Stimulated activated CD4-positive, alpha-beta T cell treated with anti-CD3 and anti-CD28 coated beads, Interleukin-1b, Interleukin-23, amount 100 ng/mL, for 1 hour (primary cell): ENCODE measurements at places on chromosomes 11 and 22.

DNA sequence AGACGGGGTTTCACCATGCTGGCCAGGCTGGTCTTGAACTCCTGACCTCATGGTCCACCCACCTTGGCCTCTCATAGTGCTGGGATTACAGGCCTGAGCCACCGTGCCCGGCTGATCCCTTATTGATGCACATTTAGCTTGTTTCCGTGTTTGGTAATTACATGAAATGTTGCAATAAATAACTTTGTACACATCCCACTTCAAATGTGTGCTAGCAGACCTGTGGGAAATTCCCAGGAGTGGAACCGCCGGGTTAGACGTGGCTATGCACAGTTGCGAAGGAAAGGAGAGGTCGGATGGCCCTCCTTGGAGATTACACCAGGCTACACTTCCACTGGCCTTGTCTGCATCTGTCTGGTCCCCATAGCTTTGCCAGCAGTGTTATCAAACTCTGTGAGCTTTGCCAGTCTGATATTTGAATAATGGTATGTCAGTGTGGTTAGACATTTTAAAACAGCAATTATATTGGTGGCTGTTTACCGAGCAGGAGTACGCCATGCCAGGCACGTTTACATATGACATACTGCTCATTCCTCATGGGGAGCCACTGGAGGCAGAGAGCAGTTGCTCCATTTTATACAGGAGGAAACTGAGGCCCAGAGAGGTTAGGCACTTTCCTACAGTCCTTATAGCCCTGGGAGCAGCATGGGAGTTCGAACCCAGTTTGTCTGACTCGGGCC lies 27.2 kb upstream of the SYT7 start:
- no peak for DNase-seq

DNA sequence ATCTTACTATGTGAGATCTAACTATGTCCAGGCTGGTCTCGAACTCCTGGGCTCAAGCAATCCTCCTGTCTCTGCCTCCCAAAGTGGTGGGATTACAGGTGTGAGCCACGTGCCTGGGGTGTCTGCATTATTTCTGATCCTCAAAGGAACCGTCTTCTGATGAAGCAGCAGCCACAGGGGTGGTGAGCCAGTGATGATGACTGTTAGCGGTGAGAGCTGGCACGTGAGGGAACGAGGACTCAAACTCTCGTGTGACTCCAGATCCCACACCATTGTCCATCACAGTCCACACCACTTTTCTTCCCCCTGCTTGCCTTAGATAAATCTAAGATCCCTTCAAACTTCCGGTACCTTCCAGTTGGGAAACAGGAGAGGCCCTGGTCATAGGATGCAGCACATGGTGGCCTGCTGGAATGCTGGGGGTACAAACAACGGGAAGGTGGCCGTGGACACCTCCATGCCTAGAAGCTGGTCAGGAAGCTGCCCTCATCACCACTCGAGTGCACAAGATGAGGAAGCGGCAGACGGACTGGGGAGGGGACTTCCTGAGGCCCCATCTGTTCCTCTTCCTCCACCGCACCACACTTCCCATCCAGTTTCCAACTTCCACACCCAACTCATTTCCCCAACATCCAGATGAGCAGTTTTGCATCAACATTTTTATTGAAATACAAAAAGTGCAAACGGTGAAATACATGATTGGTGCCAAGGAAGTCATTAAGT lies 23.8 kb downstream of the ARHGAP1 start:
- DNase-seq = no peak

- DNase-seq = no peak
Measured at GRCh38 chr11:88100151-88100550, 75.1 kb downstream of the RAB38 start.

DNA sequence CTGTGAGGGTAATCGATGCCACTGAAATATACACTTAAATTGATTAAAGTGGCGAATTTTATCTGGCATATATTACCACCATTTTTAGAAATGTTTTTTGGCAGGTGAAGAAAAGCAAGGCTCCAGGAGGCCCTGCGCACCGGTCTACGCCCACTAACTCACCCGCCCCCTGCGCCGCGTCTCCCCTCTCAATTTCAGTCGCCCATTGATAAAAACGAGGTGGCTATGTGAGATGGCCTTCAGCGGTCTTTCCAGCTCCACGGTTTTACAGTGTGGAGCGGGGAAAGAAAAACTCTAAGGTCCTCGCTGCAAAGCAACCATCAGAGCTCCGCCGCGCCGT lies 602 bp upstream of the AQP11 start:
- no peak for DNase-seq

DNA sequence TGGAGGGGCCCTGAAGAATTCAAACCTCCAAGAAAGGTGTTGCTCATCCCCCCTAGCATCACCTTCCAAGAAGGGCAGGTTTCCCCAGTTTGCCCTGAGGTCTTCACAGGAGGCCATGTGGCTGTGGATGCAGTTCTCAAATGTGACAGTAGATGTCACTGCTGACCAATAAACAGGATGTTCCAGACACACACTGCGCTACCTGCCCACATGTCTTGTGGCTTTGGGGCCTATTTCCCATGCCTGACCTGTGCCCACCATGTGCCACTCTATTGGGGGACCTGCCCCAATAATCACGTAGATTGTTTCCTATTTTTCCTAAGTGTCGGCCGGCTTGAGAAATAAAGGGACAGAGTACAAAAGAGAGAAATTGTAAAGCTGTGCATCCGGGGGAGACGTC lies 4.5 kb downstream of the GSTT2 start:
- DNase-seq = peak; percentile 37

DNA sequence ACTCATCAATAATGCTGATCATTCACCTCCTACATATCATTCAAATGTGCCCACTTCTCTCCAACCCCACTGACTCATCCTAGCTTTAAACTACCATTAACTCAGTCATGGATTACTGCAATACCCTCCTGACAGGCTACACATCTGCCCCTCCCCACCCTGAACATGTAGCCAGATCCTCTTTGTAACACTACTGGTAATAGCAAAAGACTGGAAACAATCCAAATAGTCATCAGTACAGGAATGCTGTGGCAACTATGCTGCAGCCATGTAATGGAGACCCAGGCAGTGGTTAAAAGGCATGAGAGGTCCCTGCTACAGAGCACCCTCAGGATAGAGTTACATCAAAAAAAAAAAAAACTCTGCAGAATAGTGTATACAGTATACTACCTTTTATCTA lies 16.6 kb downstream of the SLC43A3 start:
- DNase-seq = no peak

DNA sequence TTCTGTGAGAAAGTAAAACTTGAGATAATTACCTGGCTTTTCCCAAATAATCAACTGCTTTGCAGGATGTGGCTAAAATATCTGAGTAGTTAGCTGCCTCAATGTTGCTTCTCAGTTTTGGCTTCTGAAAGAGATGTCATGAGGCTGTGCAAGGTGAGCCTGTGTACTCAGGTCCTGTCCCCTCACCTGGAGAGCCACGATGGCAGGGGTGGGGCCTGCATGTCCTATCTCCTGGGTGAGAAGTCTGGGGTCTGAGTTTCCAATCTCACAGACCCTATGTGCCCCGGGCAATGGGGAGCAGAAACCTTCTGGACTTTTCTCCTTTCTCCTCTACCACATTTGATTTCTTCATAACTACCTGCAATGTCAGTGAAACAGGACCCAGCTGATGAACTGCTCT lies 338.6 kb upstream of the B3GAT1 start:
- DNase-seq = no peak

- DNase-seq = no peak
Measured at GRCh38 chr11:22006901-22007300, 186.0 kb upstream of the ANO5 start.

DNA sequence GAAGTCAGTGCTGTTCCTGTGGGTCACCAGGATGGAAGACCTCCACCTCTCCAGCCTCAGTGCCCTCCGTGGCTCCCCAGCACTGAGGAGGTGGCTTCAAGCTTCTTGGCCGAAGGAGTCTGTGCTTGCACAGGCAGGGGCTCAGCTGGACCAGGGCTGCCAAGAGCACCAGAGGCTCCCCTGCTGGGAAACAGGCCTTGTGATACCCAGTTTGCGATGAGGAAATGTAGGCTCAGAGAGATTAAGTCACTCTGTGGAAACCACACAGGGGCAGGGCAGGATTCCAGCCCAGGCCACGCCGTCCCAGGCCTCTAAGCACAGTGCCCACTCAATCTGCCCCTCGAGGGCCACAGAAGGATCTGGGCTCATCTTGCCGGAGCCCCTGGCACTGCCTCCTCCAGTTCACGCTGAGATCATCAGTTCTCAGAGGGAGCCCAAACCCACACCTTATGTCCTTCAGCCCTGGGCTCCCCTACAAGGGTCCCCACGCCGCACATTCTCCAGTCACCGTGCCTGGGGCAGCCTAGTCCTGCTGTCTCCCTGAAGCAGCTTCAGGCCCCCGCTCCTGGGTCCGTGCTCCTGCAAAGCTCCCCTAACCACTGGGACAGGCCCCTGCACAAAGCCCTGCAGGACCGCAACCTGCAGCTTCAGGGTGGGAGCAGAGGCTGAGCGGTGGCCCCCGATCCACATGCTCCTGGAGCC lies 21.6 kb downstream of the ANO1 start:
- no peak for DNase-seq

GRCh38 chr11:102771351-102771750 lies 9.1 kb downstream of the MMP10 start:
- no peak for DNase-seq

- no peak for DNase-seq
Measured at GRCh38 chr11:48063424-48063978, 83.1 kb downstream of the PTPRJ start.

GRCh38 chr22:22616636-22617035 lies 27.8 kb upstream of the GGTLC2 start:
- DNase-seq = no peak

- DNase-seq = peak; percentile 61
Measured at GRCh38 chr11:59560290-59560701, 49.0 kb downstream of the OR4D9 start.

GRCh38 chr11:69390561-69390960 lies 90.9 kb upstream of the LINC01488 start:
- DNase-seq = no peak

DNA sequence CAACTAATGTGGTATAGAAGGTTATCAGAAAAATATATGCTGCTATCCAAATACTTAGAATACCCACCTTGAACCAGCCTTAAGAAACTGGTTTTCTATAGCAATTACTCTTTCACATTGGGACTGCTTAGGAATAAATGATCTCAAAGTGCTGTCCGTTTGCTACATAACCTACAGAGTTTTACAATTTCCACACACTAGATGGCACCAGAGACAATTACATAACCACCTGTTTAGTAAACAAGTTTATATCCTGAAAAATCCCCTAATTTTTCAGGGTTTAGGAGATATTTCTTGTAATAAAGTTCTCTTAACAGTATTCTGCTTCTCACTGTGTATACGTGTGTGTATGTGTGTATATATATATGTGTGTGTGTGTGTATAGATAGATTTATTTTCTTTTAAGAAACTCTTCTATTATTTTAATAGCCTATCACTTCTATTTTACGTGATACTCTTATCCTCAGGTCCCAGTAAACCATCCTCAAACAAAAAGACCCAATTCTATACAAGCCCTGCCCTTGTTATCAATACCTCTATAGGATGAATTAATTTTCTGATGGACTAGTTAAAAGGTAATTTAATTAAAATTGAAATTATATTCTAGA lies 6.7 kb upstream of the OR5I1 start:
- no peak for DNase-seq

GRCh38 chr11:125945011-125945796 lies 640 bp upstream of the VSIG10L2 start:
- no peak for DNase-seq

DNA sequence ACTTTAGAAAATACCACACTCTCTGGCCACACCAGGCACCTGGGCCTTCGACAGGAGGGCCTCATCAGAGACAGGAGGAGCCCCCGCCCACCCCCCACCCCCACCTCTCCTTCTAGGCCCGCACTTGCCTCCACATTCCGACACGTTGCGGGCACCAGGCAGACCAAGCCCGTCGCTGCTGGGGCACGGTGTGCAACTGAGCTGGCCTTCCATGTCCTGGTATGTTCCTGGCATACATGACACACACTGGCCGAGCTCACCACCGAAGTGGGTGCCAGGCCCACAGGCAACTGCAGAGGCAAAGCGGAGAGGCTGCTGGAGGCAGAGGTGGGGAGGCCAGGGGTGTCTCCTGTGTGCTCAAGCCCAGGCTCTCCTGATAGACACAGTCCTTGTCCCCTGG lies 27.0 kb upstream of the TTLL12 start:
- no peak for DNase-seq

DNA sequence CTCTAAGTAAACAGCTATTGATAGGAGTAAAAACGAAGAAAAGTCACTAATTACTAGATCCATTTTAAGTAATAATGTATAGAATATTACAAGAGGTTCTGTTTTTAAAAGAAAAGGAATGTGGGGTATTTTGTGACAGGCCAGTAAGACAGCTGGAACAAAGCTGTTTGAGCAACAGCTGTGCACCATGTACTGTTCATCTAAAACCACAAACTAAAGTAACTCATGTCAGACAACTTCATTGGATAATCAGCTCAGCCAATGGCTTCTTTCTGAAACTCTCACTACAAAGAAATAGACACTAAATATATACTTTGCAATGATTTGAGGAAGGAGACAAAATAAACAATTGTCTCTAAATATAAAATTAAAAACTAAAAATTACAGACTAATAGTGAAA lies 16.1 kb downstream of the RRAS2 start:
- no peak for DNase-seq

DNA sequence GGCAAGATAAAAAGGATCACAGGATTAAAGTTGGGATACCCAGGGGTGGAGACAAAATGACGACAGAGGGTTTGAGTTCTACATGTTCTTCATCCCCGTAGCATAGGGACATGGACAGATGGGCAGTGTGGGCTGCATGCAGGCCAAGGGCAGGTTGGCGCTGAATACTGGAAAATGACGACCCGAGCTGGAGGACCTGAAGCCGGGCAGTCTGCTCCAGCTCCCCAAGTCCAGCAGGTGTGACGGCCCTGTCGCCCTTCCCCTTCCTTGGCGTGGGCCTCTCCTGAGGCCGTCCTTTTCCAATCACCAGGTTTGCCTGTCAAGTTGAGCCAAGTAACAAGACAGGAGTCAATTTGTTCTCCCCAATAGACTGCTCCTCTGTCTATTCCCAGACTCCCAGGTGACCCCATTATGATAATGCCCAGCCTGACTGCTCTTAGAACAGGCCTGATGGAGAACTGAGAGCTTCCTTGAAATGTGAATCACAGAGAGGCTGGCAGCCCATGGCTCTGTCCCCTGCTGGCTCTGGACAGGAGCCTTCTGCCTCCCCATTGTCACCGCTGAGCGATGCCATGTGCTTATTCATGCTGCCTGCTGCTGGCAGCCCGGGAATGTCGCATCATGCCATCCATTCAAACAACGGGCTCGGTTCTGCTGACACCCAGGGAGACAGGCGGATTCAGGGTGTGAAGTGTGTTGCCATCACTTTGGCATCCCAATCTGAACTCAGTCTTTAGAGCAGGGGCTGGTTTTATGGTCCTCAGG lies 392.1 kb downstream of the NTM start:
- no peak for DNase-seq

- DNase-seq = no peak
Measured at GRCh38 chr11:76140912-76141574, 65.3 kb downstream of the WNT11 start.

GRCh38 chr22:50227579-50228215 lies 17.1 kb downstream of the TUBGCP6 start:
- no peak for DNase-seq

GRCh38 chr22:50056214-50056972 lies 1.7 kb downstream of the TTLL8 start:
- DNase-seq = no peak
